ENCODE measurements at places on chromosomes 2 and 18. TPM values are rescaled to one million over a fixed set of nuclear protein-coding genes. Genes with fewer than 3 reads are reported as not detected.
A peak's percentile ranks its signal among the peaks of the same experiment; 100 is the strongest.

Gene GFPT1
- total RNA-seq: 12.8 TPM

DNA sequence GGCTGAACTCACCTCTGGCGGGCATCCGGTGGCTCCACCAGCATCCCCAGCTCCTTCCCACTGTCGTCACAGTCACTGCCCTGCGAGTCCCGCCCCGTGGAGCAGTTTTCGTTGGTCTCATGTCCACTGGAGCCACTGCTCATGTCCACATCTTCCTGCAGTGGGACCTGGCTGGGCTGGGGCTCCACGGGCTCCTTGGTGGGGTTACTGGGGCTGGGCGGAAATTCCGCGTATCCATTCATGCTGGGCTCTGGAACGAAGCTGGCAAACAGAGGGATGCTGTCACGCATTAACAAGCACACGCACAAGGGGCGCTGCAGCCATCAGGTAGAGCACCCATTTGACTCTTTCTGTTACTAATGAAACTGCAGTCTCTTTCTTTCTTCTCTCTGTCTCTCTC is 10.7 kb downstream of the PER2 start:
- H3K4me3 ChIP-seq: no peak overlapping the region
- DNase-seq: no peak
- H3K36me3 ChIP-seq: peaks cover under 1% of the 10 kb centered on the region
- no peak overlapping the region for H3K27ac ChIP-seq

DNA sequence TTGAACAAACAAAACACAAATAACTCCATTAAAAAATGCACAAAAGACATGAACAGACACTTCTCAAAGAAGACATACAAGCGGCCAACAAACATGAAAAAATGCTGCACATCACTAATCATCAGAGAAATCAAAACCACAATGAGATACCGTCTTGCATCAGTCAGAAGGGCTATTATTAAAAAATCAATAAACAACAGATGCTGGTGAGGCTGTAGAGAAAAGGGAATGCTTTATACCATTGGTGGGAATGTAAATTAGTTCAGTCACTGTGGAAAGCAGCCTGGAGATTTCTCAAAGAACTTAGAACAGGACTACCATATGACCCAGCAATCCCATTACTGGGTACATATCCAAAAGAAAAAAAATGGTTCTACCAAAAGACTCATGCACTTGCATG is 37.8 kb downstream of the GPR155 start:
- no peak for DNase-seq
- H3K36me3 ChIP-seq: peaks cover 35% of the 10 kb centered on the region
- H3K27me3 ChIP-seq: no peaks in the 10 kb centered on the region
- H3K4me3 ChIP-seq: no peak overlapping the region
- peaks cover 5% of the 10 kb centered on the region for H3K4me1 ChIP-seq
- no peak overlapping the region for H3K27ac ChIP-seq

Gene MOGAT1
- not detected for total RNA-seq

GRCh38 chr2:163465440-163465839 is 270.4 kb downstream of the FIGN start:
- H3K4me3 ChIP-seq: no peak overlapping the region
- no peak overlapping the region for H3K27ac ChIP-seq
- no peaks in the 10 kb centered on the region for H3K36me3 ChIP-seq
- DNase-seq: no peak

DNA sequence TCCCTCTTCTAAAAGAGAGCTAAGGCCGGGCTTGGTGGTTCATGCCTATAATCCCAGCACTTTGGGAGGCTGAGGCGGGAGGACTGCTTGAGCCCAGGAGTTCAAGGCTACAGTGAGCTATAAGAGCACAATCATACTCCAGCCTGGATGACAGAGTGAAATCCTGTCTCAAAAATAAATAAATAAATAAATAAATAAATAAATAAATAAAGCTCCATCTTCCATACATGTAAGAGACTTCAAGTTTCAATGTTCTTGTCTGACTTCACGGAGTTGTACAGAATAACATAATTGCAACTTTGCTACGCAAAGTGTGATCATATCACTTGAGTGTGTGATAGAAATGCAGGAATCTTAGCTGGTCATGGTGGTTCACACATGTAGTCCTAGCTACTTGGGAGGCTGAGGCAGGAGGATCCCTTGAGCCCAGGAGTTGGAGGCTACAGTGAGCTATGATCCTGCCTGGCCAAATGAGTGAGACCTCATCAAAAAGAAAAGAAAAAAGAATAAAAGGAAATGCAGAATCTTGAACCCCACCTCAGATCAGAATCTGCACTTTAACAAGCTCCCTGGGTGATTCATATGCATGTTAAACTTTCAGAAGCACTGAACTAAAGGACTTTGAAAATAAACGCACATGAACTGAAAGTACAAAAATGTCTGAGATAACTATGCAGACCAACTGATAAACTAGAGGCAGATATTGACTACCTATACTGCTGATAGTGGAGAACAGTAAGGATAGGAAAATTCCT is 123.7 kb upstream of the SP3 start:
- no peak for DNase-seq
- no peaks in the 10 kb centered on the region for H3K36me3 ChIP-seq
- no peak overlapping the region for H3K27ac ChIP-seq
- no peaks in the 10 kb centered on the region for H3K4me1 ChIP-seq
- no peak overlapping the region for H3K4me3 ChIP-seq

DNA sequence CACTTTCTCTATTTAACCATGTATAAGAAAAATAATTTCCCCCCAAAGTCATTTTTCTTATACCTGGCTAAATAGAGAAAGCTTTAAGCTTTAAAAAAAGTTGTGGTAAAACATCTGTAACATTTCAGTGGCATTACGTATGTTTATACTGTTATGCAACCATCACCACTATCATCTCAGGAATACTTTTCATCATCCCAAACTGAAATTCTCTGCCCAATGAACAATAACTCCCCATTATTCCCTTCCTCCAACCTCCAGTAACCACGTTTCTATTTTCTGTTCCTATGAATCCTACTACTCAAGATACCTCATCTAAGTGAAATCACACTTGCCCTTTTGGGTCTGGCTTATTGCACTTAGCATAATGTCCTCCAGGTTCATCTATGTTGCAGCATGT is 1.7 kb upstream of the SLC3A1 start:
- no peaks in the 10 kb centered on the region for H3K36me3 ChIP-seq
- H3K4me1 ChIP-seq: no peaks in the 10 kb centered on the region
- no peak overlapping the region for H3K4me3 ChIP-seq
- no peak for DNase-seq
- no peaks in the 10 kb centered on the region for H3K27me3 ChIP-seq
- H3K27ac ChIP-seq: no peak overlapping the region

GRCh38 chr2:9638532-9638931 is 7.7 kb upstream of the YWHAQ start:
- DNase-seq: no peak
- H3K36me3 ChIP-seq: no peaks in the 10 kb centered on the region
- H3K4me3 ChIP-seq: no peak overlapping the region
- no peaks in the 10 kb centered on the region for H3K27me3 ChIP-seq
- H3K27ac ChIP-seq: no peak overlapping the region

Gene FSHR
- not detected for total RNA-seq

- no peak overlapping the region for H3K4me3 ChIP-seq
- no peaks in the 10 kb centered on the region for H3K27me3 ChIP-seq
- H3K27ac ChIP-seq: no peak overlapping the region
- H3K36me3 ChIP-seq: no peaks in the 10 kb centered on the region
- no peak for DNase-seq
These were observed 133.6 kb downstream of the FIGN start for GRCh38 chr2:163602196-163602595.

Gene ZNF892
- 4.3 TPM for total RNA-seq

GRCh38 chr2:178285287-178285615 is 90.9 kb downstream of the OSBPL6 start:
- no peak overlapping the region for H3K4me3 ChIP-seq
- DNase-seq: no peak
- H3K27ac ChIP-seq: no peak overlapping the region
- H3K27me3 ChIP-seq: no peaks in the 10 kb centered on the region

Gene UGT1A4
- not detected for total RNA-seq

GRCh38 chr18:75418293-75419005 is 9.1 kb downstream of the SMIM21 start:
- H3K4me3 ChIP-seq: no peak overlapping the region
- no peaks in the 10 kb centered on the region for H3K36me3 ChIP-seq
- no peak for DNase-seq
- H3K4me1 ChIP-seq: no peaks in the 10 kb centered on the region

DNA sequence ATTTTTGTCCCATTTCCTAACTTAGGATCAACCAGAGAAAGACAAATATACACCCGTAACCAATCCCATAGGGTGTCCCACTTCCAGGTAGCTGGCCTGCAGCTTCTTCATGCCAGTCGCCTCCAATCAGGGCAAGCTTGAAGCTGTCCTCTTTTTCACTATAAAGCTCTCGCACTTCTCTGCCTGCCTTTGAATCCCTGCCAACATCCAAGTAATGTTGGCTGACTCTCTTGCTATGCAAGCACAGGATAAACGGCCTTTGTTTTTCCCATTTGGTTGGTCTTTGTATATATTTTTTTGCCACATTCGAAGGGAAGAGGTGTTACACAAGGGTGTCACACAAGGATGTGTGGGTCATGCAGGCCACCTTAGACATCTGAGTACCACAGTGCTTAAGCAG is 388.8 kb downstream of the CBLN2 start:
- no peak overlapping the region for H3K4me3 ChIP-seq
- no peak overlapping the region for H3K27ac ChIP-seq
- H3K4me1 ChIP-seq: no peaks in the 10 kb centered on the region
- no peaks in the 10 kb centered on the region for H3K27me3 ChIP-seq
- no peaks in the 10 kb centered on the region for H3K36me3 ChIP-seq

- H3K4me1 ChIP-seq: no peaks in the 10 kb centered on the region
- H3K36me3 ChIP-seq: no peaks in the 10 kb centered on the region
- DNase-seq: no peak
- no peaks in the 10 kb centered on the region for H3K27me3 ChIP-seq
These were observed 243.0 kb downstream of the HNMT start for GRCh38 chr2:138207074-138207930.

GRCh38 chr2:96759548-96759947 is 1.2 kb upstream of the CNNM4 start:
- H3K36me3 ChIP-seq: no peaks in the 10 kb centered on the region
- H3K27me3 ChIP-seq: no peaks in the 10 kb centered on the region
- H3K27ac ChIP-seq: peak overlapping the region; percentile 81
- DNase-seq: no peak
- H3K4me1 ChIP-seq: peaks cover 45% of the 10 kb centered on the region

DNA sequence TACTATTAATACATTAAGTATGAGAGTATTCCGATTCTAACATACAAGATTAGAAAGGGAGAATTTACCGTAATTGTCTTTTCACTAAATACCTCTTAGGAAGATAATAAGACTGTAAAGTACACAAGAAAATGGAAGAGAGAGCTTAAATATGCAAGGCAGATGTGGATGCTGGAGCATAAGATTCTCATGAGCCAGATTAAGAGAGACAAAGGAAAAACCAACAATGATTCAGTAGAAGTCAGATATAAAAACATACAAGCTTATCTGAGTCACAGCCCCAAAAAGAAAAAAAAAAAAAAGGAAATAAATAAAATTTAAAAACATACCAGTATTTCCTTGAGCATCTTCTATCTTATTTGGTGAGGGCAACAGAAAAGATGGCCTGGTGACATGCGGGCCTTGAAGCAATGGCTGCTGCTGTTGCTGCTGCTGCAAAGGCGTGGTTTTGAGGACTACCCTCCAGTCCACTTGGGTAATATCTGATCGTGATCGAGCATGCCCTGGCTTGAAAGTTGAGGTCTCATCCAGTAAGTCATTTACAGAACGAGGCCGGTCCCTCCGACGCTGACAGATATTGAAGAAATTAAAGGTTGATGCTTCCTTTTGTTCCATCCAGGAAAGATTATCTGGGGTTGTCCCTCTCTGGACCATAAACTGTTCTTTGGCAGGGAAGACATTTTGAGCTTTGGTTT is 24.5 kb downstream of the PLEKHM3 start:
- no peaks in the 10 kb centered on the region for H3K36me3 ChIP-seq
- H3K27me3 ChIP-seq: no peaks in the 10 kb centered on the region
- no peak for DNase-seq
- no peaks in the 10 kb centered on the region for H3K4me1 ChIP-seq
- H3K27ac ChIP-seq: no peak overlapping the region

GRCh38 chr2:71545572-71546274 is 92.4 kb downstream of the DYSF start:
- H3K27me3 ChIP-seq: no peaks in the 10 kb centered on the region
- no peaks in the 10 kb centered on the region for H3K4me1 ChIP-seq
- peak overlapping the region; percentile 51 for H3K4me3 ChIP-seq
- H3K36me3 ChIP-seq: no peaks in the 10 kb centered on the region

- H3K36me3 ChIP-seq: no peaks in the 10 kb centered on the region
- H3K4me3 ChIP-seq: no peak overlapping the region
- DNase-seq: no peak
- no peak overlapping the region for H3K27ac ChIP-seq
- H3K4me1 ChIP-seq: no peaks in the 10 kb centered on the region
These were observed 640.7 kb upstream of the CRIM1 start for GRCh38 chr2:35714883-35715282.

- H3K27ac ChIP-seq: no peak overlapping the region
- no peaks in the 10 kb centered on the region for H3K27me3 ChIP-seq
- DNase-seq: no peak
- H3K4me3 ChIP-seq: no peak overlapping the region
These were observed 62.0 kb downstream of the TPGS2 start for GRCh38 chr18:36766836-36767235.

DNA sequence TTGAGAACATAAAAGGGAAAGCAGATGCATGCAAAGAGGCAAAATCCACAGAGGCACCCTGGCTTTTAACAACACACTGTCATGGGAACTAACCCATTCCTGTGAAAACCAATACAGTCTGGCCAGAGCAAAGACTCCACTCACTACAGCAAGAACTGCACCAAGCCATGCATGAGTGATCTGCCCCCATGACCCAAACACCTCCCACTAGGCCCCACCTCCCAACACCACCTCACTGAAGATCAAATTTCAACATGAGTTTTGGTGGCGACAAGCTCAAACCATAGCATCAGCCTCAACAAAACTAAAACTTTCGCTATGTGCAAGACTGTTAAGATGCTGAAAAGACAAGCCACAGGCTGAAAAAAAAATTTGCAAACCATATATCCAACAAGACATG is 162.8 kb downstream of the SMAD2 start:
- H3K27me3 ChIP-seq: no peaks in the 10 kb centered on the region
- no peak overlapping the region for H3K27ac ChIP-seq
- H3K4me3 ChIP-seq: no peak overlapping the region
- H3K36me3 ChIP-seq: no peaks in the 10 kb centered on the region
- no peaks in the 10 kb centered on the region for H3K4me1 ChIP-seq

Gene UPP2
- not detected for total RNA-seq

Gene STAT4
- total RNA-seq: 132 TPM

DNA sequence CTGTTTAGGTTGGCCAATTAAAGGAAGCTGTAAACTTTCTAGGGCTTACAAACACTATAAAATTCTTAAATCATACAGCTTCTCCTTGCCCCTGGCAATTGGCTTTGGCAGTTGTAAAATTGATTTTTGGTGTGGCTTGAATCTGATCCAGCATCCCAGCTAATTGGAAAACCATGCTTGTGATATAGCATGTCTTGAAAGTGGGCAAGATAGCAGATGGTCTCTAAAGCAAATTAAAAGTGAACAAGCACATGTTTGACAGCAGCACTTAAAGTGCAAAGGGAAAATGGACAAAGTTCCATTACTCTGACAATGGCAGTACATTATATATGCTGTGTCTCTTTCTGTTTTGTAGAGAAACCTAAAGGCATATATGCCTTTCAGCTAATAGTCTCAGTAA is 302.9 kb upstream of the NXPH2 start:
- DNase-seq: no peak
- H3K27ac ChIP-seq: no peak overlapping the region
- no peaks in the 10 kb centered on the region for H3K27me3 ChIP-seq
- H3K4me3 ChIP-seq: no peak overlapping the region
- H3K4me1 ChIP-seq: no peaks in the 10 kb centered on the region

Data from naive thymus-derived CD4-positive, alpha-beta T cell (primary cell).